ENCODE measurements at places on chromosomes 5 and 9.

- DNase-seq = no peak
These were observed 297.3 kb upstream of the PANK3 start for GRCh38 chr5:168876419-168876818.

DNA sequence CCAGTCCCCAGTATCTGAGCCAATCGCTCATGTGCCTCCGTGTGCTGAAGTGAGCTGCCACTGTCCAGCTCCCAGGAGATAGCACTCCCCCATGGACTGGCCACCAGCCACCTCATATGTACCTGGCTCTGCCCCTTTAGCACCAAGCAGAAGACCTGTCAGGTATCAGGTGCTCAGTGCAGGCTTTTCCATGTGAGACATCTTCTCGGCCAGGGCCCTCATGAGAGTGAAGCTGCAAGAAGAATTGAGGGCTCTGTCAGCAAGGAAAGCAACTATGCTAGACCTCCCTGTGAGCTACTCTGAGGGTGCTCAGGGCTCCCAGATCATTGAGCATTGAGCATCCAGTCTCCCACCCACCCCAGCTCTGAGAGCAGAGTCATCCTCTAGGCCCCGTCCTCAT lies 264.2 kb upstream of the ADAMTS16 start:
- DNase-seq = no peak

GRCh38 chr5:92605591-92605990 lies 975.4 kb downstream of the NR2F1-AS1 start:
- DNase-seq = no peak

DNA sequence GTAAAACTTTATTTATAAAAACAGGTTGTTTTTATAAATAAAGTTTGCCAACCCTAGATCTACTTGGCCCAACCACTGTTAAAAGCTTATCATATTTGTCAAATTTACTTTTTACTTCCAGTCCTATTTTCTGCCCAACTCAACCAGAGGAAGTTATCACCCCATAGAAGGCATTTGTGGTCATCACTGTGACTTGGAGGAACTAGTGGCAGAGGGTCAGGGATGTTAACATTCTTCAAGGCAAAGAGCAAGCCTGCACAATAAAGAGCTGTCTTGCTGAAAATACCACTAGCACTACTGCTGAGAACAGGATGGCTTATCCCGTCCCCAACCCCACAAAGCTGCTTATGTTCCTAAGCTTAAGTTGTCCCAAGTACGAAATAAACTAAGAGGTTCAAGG lies 22.3 kb downstream of the TTC33 start:
- DNase-seq = no peak

DNA sequence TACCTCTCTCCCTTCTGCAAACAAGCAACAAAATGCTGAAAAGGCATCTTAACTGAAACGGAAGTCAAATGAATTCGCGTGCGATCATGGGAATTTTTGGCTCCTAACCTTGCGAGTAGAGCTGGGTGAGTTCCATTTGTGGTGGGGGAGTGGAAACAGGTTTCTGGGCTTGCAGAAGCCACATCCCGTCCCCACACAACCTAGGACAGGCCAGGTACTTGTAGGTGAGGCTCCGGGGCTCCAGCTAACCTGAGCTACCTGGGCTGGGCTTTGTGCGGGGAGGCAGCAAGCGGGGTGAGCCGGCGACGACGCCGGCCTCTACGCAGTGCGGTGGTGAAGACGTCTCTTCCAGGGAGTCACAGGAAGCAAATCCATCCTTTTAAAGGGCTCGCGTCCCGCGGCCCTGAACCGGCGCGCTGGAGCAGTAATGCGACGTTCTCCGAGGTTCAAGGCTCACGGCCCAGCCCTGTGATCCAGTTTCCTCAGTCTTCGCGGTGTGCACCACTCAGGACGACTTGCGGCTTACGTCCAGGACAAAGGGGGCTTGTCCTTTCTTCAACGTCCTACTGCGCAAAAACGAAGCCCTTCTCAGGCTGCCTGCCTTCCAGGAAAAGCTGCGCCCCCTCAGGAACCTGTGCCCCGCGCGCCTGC lies 567 bp upstream of the SPIN1 start:
- DNase-seq = peak; percentile 30

GRCh38 chr5:36569491-36569890 lies 36.9 kb upstream of the SLC1A3 start:
- DNase-seq = no peak

DNA sequence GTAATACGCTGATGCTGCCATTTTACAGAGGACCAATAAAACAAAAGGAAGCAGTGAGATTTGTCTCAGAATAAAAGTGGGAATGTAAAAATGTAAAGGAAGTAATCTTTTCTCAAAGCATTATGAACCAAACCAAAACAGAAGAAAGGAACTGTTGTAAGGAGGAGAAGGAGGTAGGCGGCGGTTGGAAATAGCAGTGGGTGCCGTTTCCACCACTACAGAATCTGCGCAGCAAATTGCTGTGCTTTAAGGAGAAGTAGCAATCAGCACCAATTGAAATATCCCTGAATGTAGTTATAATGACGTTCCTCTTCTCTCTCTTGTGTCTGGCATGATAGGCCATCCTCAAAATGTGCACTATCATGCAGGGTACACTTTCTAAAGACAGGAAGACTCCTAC lies 455.1 kb upstream of the TLE4 start:
- DNase-seq = no peak

DNA sequence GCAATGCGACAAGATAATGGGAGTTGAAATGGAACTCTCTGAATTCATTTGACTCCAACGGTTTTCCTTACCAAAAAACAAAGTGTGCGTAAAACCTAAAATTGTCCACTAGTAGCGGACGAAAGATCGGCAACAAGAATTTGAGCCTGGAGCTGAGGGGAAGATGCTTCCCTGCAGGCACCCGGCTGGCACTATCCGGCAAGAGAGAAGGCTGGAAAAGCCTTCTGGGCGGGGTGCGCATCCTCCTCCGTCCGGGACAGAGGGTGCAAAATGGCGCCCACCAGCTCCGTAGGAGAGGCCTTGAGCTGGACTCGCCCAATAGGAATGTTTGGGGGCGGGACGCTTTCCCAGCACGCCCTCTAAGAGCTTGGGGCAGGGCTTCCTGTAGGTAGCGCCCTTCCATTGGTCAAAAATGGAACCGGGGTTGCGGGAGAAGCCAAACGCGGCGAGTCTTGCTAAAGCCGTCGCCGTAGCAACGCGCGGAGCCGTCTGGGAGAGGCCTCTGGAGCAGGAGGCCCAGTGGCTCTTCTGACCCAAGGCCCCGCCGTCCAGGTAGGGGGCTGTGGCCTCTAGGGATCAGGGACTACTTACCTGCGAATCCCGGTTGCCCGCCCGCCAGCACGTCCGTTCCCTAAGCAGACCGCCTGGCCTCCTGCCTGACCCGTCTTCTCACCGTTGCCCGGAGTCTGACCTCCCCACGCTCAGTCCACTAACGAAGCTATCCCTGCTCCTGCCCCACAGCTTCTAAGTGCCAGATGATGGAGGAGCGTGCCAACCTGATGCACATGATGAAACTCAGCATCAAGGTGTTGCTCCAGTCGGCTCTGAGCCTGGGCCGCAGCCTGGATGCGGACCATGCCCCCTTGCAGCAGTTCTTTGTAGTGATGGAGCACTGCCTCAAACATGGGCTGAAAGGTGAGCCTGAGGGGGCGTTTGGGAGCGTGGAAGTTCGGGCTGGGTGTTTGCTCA lies 9.2 kb downstream of the RUFY1 start:
- DNase-seq = peak; percentile 90

- no peak for DNase-seq
These were observed 40.9 kb upstream of the SARDH start for GRCh38 chr9:133779081-133779480.

- DNase-seq = no peak
These were observed 140.5 kb upstream of the SLC30A5 start for GRCh38 chr5:68953231-68953874.

GRCh38 chr5:91114658-91115057 lies 268.5 kb downstream of the ARRDC3 start:
- DNase-seq = no peak

- DNase-seq = no peak
These were observed 31.8 kb upstream of the TLR4 start for GRCh38 chr9:117672369-117672768.

DNA sequence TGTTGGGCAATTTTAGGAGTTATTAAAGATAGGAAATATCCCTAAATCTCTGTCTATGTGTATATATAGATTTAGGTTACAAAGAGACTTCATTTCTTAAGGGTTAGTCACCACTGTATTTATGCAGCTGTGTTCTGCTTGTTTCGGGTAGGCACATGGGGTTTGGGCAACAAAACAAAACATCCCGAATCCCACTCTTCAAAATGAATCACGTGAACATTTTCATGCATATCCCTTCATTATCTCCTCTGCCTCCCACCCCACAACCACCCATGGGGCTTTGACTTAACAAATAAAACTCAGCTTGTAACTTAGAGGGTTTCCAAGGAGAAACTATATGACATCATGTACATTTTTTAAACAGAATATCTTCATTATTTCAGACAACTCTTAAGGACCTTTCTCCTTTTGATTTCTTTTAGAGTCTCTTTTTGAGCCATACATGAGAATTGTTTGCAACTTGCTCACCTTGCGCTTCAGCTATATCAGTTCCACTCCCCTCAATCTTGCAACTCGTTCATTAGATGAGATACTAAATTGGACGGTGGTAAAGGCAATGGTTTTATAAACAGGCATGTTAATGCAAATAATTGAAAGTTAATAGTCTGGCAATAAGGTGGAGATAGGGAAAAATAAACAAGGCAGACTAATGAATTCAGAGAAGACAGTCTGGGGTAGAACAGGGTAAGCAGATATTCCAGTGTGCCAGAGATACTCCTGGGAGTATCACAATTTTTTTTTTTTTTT lies 136.7 kb downstream of the CD180 start:
- DNase-seq = no peak
